H54 (cell line): ENCODE measurements at places on chromosomes 5 and 9.

DNA sequence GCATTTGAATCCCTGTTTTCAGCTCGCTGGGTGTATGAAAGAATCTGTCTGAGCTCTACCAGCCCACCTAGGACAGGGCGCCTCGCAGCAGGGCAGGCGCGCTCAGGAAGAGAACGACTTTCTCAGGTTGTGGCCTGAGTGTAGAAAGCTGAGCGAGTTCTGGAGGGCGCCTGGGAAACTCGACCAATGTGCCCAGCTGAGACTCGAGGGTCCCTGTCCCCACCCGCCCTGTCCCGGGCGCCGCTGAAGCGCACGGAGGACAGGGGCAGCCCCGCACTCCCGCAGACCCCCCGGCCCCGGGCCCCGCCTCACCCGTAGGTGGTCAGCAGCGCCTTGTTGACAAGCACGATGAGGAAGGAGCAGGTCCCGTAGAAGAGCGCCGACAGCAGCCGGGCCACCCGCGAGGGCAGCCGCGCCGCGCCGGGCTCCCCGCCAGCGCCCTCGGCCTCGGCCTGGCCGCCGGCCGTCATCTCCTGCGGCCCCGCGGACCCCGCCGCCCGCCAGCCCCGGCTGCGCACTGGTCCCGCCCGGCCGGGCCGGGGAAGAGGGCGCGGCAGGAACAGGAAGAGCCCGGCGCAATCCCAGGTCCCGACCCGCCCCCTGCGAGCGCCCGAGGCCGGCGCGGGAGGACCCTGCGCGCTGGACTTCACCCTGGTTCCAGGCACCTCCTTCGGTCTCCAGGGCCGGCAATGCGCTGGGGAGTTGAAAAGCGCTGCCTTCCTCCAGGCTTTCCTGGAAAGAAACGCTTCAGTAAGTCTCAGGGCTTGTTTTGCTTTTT, at the start of gene SLC35D2:
Gene SLC35D2, minus strand, starts transcription at position 547 of the 778 bp plus-strand sequence. Its CDS starts 77 bp downstream, at position 470.
- peak; percentile 93 for DNase-seq

DNA sequence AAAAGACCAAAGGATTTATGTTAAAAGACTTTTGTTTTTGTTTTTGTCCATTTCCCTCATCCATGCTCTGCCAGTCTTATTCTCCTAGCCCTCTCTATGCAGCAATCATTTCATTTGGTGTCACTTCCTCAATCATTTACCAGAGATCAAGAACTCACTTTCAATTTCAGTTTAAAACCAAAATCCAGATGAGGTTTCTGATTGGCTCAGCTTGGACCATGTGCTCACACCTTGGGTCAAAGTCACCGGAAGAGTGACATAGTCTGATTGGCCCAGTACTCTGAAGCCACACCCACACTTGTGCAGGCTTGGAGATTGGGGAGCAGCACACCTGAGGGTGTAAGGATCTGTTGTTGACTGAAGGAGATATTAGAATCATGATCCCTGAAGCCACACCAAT, 79.6 kb downstream of the TLR4 start:
- no peak for DNase-seq

DNA sequence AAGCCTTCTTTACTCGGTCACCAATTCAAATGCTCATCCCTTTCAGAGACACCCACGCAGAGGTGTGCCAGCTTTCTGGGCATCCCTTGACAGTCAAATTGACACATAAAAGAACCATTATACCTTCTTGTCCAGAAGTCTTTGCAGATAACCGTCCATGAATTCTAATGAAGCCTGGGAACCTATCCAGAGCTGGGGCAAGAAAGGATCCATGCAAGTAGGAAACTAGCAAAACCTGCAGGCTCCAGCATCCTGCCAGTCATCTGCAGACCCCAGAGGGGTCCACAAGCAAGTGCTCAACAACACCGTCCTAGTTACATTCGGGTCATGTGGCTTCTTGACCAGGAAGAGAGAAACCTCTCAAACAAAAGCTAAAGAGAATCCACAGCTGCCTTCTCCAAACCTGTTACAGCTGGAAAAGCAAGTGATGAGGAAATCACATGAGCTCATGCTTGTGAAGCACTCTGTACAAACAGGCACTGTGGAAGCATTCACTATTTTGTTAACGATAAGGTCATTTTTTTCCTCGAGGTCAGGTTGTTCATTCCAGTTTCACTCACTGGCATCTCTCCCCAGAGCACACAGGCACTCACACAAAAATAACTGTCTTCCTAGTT, 80.2 kb upstream of the DMRT1 start:
- DNase-seq: no peak

DNA sequence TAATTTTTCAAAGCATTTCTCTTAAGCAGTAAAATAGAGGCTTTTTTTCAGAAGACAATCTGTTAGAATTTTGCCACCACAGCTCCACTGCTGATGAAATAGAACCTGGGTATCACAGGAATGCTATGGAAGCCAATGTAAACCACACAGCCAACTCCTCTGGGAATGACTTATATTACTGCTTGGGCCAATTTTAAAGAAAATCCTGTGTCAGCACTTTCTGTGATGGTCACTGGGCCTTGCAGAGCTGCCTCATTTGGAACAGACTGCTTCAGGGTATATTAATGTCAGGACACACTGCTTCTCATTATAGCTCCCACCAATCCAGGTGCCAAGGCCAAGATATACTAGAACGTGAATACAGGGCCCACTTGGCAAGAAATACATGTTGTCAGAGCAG, 144.1 kb upstream of the ACTBL2 start:
- DNase-seq: no peak

DNA sequence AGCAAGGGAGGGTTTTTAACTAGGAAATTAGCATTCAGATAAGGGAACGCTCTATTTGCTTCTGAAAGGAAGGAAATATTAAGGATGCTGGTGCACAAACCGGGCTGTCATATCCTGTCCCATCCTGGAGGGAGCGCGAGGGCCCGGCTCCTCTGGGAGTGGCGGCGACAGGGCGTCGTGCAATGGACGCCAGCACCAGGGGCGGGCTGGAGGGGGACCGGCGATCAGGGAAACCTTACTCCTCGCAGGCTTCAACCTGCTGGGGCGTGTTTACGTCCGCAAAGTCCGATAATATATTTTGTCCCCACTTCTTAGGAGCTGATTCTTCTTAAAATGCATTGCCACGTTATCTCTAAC, 197.1 kb upstream of the TBCA start:
- DNase-seq: no peak

GRCh38 chr5:58453306-58453705, 6.6 kb downstream of the PLK2 start:
- no peak for DNase-seq

DNA sequence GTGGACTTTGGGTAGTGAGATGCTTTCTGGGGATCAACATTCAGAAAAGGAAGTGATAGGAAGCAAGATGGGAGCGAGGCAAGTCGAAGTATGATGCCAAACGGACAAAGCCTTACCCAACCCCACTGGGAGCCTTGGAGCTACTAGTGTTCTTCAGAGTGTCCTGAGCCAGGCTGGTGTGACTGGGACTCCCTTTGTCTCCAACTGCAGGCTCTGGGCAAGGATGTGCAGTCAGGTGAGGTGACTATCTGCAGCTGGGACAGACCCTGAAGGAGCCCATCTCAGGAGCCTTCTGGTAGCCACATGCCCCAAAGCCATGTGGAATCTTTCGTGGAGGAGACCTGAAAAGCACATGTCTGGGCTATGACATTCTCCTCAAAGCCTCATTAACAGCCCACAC, 360.6 kb downstream of the MTRR start:
- DNase-seq: no peak

- no peak for DNase-seq
Measured at GRCh38 chr9:99108131-99108530, 3.2 kb downstream of the TGFBR1 start.

- DNase-seq: no peak
Measured at GRCh38 chr9:107280543-107280942, 2.5 kb upstream of the RAD23B start.

- DNase-seq: no peak
Measured at GRCh38 chr9:107316795-107317661, 33.9 kb downstream of the RAD23B start.

- no peak for DNase-seq
Measured at GRCh38 chr9:127360250-127360649, 36.7 kb upstream of the SLC2A8 start.
